T-helper 1 cell (primary cell): ENCODE measurements at places on chromosomes 4 and X.
A peak's percentile ranks its signal among the peaks of the same experiment; 100 is the strongest.

- no peak for DNase-seq
Measured at GRCh38 chrX:13536551-13536950, 32.9 kb upstream of the EGFL6 start.

GRCh38 chr4:134174271-134174670 lies 27.3 kb downstream of the PABPC4L start:
- no peak for DNase-seq

DNA sequence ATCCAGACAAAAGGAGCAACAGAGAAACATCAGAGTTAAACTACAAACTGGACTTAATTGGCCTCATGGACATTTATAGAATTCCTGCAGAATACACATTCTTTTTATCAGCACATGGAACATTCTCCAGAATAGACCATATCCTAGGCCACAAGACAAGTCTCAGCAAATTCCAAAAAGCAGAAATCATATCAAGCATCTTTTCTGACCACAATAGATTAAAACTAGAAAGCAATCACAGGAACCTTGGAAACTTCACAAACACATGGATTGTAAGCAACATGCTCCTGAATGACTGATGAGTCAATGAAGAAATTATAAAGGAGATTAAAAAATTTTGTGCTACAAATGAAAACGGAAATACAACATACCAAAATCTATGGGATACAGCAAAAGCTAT lies 526.7 kb downstream of the PCDH7 start:
- DNase-seq, result no peak

DNA sequence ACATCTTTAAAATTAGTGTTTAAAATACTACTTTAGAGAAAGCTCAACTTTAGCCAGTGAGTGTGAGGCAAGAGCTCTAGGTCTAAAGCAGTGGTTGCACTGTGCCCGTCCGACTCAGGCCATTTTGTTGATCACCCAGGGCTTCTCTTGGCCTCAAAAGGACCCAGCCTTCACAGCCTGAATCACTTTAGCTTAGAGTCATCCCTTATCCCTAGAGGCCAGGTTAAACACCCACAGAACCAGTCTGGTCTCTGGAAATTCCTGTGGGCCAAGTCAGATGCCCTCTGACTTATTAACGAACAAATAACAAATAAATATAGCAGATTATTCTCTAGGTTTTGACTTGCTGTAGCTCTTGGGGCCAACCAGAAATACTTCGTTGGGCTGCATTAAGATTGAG lies 102.3 kb downstream of the WWC2 start:
- no peak for DNase-seq

GRCh38 chrX:109619771-109620170 lies 5.2 kb downstream of the KCNE5 start:
- DNase-seq, result no peak

- DNase-seq, result no peak
Measured at GRCh38 chr4:185885075-185885474, 73.1 kb upstream of the SORBS2 start.

- DNase-seq, result no peak
Measured at GRCh38 chr4:56149591-56149990, 200.8 kb downstream of the CEP135 start.

GRCh38 chr4:38162240-38162784 lies 202.1 kb downstream of the PTTG2 start:
- no peak for DNase-seq

DNA sequence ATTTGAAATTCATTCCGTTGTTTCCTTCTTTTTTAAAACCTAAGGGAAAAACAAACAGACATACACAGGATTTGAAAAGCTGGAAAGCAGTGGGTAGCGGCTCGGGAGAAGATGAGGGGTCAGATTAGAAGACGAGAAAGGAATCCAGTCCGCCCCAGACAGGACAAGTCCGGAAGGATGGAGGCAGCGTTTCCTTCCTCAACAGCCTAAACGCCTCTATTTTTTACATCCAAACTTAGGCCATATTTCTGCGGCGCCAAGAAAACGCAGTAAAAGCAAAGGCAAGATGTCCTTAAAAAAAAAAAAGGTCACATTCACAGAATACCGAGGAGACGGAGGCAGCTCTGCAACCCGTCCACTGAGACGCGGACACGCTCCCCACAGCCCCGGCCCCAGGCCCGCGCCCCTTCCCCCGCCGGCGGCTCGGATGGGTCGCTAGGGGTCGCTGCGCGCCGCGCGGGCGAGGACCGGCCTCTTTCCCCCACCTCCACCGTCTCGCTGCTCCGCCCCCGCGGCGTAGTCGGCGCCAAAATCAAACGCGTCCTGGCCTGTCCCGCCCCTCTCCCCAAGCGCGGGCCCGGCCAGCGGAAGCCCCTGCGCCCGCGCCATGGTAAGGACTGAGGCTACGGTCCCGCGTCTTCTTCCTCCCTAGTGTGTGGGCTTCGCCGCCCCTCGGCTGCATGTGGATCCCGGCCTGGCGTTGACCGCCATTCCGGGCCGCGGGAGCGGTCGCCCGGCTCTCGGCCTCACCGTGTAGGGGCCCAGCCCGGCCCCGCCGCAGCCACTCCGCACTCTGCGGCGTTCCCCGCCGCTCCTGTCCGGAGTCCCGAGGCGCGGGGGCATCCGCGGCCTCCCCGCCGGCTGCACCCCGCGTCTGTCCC lies at the start of gene MND1:
Gene MND1, plus strand, starts transcription at position 558 of the 881 bp plus-strand sequence. Its CDS starts 50 bp downstream, at position 608.
- peak; percentile 91 for DNase-seq

GRCh38 chr4:59094505-59094904 lies 1984.3 kb upstream of the IGFBP7 start:
- DNase-seq, result no peak

DNA sequence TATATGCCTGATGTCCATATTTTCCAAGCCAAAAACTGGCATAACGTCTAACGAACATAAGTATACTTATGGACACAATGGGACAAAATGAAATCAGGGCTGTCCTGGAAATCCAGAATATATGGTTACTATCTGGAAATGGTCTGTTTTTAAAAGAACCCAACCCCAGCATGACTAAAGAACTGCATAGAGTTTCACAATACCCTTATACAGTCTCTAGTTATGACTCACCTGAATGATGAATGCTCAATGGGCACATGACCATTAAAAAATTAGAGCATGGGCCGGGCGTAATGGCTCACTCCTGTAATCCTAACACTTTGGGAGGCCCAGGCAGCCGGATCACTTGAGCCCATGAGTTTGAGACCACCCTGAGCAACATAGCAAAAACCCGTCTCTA lies 31.8 kb downstream of the AMMECR1 start:
- DNase-seq, result no peak

DNA sequence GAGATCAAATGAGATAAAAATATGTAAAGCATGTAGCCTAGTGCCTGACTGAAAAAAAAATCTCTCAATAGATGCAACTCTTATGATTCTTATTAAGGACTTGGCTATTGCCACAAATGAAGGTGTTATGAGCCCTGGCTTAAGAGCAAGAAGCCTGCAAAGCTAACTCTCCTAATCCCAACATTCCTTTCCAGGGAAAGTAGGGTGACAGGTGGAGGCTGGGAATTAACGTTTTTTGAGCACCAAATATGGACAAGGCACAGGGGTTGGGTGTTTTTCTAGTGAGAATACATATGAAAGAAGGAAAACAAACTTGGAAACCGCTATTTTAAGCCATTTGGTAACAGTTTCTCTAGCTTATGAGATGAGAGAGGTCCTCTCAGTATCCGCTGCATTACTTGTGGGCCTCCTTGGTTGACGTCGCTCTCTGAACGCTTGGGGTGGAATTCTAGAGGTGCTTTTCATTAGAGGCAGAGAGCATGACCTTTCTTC lies 2.4 kb downstream of the RHOH start:
- DNase-seq, result no peak

DNA sequence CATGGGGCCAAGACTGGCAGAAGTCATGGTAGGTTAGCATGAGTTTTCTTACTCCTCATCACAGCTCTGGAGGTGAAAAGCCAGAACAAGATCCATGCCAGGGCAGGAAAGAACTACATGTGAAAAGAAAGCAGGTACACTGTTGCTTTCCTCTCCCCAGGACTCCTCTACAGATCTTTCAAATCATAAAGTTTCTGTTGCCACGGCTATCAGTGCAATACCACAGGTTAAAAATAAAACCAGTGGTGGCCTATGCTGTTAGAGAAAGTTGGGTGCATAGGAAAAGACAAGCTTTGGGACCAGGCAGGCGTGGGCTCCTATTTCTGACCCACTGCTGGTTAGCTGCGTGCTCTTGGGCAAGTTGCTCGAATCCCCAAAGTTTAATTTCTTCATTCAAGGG lies 81.4 kb downstream of the SH3RF1 start:
- no peak for DNase-seq

DNA sequence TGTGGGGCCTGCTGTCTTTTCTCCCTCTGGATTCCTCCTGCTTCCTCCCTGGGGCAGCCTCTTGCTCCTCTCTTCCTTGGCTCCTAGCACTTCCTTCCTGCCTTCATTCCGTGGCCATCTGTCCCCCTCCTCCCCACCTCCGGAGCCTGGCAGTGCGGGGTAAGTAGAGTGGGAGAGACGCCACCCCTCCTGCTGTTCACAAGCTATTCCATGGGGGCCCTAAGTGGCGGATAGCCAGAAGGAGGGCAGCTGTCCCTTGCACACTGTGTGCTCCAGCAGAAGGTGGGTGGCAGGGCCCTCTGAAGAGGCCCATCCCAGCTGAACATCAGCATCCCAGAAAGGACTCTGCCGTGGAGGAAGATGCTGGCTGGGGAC lies 27.4 kb downstream of the CCNQ start:
- no peak for DNase-seq

DNA sequence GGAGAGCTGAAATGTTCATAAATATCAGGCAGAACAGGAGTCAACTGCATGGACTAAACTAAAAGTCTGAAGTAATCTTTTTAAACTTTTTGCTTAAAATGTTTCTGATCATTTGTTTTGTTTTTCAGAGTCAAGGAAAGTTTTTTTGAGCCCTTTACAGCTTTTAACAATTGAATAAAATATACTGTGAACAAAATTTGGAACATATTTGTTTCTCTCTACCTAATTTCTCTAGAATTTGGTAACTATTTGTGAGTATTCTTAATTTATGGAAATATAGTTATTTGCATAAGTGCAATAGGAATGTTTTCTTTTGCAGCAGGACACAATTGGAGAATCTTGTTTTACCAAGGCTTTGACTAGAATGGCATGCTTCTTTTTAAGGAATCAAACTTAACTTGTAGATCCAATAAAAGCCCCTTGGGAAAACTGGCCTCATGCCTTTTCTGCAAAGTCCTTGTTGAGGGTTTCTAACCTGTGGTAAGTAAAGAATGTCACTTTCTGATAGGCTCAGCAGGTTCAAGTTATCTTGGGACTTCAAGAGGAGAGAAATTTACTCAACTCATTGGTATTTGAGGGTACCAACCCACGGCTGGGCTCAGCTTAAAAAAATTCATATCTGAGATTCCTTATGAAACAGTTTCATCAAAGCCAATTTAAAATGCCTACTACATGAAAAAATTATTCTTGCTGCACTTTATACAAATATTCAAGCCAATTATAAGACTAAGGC lies 91.5 kb downstream of the UPRT start:
- no peak for DNase-seq

DNA sequence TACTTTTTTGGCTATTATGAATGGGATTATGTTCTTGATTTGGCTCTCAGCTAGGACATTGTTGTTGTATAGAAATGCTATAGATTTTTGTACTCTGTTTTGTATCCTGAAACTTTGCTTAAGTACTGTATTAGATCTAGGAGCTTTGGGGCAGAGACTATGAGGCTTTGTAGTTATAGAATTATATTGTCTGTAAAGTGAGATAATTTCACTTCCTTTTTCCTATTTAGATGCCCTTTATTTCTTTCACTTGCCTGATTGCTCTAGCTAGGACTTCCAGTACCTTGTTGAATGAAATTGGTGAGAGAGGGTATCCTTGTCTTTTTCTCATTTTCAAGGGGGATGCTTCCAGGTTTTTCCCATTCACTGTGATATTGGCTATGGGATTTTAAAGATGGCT lies 28.1 kb downstream of the ADAM29 start:
- DNase-seq, result no peak

DNA sequence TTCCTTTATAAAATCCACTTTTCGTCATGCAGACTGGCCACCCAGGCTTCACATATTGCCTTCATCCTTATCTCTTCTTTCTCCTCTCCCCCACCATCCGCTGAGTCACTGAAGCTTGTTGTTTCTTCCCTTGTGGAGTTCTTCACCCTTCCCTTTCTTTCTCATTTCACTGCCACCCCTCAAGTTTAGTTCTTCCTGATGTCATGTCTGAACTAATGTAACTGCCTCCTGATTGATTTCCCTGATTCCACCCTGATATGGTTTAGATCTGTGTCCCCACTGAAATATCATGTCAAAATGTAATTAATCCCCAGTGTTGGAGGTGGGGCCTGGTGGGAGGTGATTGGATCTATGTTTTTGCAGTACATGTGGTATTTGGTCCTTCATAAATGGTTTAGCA lies 151.4 kb downstream of the CPEB2 start:
- DNase-seq, result no peak

GRCh38 chr4:63757929-63758328 lies 651.3 kb downstream of the TECRL start:
- DNase-seq, result no peak

DNA sequence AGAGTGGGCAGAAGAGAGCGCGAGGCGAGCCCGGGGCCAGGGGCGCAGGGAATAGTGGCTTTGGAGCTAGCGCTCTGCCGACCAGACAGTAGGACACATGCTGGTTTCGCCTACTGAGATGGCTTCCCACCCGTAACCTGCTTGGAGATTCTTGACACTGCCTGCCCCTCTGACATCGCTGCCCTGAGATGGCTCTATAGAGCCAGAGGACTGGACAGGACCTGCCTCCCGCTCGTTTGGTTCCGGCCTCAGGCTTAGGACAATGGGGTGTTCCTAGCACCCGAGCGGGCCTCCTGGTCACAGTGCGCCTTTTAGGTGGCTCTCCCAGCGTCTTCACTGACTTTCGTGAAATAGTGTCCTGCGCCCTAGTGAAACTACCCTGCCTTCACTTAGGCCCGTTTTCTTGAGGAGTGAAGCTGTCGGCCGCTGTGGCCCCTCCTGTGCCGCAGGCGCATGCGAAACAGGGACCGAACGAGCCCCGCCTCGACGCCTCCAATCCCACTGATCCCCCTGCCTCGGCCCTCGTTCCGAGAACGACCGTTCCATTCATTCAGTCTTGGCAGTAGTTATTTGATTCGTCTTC lies 608 bp downstream of the TAF1 start:
- DNase-seq, result no peak

DNA sequence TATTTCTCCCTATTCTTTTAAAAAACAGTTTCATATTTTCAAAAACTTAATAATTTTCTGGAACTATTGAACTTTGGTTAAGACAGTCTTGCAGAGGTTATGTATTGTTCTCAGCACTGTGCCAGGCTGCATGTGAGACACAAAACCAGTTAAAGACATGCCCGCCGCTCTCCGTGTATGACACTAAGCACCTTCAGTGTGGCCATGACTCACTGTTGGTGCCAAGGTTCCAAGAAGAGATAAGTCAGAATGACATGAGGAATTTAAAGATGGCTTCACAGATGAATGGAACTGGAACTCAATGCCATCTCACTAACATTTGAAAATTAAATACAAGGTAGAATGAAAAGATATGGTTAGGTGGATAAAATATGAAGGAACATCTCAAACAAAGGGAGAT lies 525.5 kb upstream of the ZFP42 start:
- DNase-seq, result no peak

GRCh38 chr4:152451496-152451895 lies 84.4 kb downstream of the FBXW7 start:
- DNase-seq, result no peak
